Inflammatory macrophage treated with lipopolysaccharide for 4 hours (primary cell): ENCODE measurements at places on chromosomes 6 and 20.

GRCh38 chr6:102553214-102553613 lies 1159.7 kb downstream of the GRIK2 start:
- DNase-seq = no peak

DNA sequence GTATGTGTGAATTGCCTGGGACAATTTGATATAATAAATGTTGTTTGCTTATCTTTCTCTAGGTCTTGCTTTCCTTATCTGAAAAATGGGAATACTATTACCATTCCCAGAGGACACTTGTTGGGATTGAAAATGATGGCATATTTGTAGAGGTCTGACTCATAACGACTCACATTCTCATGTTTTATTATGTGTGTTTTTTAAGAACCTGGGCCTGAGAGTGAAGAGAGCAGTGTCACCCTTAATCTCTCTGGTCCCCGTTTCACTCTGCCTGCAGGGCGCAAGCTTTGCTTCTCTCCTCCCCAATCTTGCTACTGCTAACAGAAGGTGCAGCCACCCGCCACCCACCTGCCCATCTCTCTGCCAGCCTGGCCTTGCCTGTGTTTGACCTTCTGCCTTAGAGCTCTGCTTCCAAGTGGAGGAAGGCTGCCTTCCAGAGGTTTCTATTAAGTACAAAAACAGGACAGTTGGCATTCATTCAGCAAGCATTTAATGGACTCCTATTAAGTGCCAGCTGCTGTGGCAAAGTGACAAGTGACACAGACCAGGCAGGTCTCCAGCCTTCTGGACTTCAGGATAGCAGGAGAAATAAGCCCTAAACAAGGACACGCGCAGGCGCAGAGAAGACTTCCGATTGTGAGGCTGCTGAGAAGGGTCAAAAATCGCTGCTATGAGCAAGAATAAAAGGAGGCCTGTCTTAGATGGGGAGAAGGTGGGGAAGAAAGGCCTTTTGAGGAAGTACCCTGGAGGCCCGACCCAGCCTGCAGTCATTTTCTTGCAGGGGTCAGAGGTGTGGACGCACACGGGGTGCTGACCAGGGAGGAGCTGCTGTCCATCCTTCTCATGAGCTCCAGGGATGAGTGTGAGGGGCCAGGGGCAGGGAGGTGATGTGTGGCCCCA lies 112.5 kb downstream of the JPH2 start:
- no peak for DNase-seq

GRCh38 chr6:110664933-110665332 lies 150.3 kb downstream of the CDK19 start:
- peak; percentile 90 for DNase-seq

GRCh38 chr6:139654309-139654708 lies 279.9 kb upstream of the CITED2 start:
- DNase-seq = no peak

- DNase-seq = no peak
Measured at GRCh38 chr6:39508515-39508914, 186.0 kb upstream of the KCNK16 start.

- DNase-seq = no peak
Measured at GRCh38 chr6:80940976-80941375, 811.5 kb downstream of the TENT5A start.

DNA sequence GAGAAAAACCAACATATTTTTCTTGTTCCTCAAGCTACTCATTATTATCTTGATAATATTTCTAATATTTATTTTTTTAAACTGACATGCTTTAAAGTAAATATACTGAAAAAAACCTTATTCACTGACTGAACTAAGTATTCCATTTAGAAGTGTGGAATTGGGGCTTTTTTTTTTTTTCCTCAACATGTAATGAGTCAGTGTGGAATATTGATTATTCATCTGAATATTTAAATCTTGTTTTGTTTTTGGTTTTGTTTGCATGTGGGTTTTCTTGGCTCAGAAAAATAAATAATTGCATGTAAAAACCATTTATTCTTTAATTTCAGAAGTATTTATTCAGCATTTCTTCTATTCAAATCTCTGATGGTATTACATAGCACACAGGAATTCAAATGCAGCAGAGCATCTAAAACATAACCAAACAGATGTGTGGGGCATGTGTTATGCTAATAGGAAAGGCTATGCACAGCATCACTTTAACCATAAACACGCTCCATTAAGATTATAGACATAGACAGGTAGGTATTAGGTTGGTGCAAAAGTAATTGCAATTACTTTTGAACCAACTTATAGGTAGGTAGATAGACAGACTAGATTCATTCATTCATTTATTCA lies 166.5 kb downstream of the PLCB1 start:
- DNase-seq = no peak

DNA sequence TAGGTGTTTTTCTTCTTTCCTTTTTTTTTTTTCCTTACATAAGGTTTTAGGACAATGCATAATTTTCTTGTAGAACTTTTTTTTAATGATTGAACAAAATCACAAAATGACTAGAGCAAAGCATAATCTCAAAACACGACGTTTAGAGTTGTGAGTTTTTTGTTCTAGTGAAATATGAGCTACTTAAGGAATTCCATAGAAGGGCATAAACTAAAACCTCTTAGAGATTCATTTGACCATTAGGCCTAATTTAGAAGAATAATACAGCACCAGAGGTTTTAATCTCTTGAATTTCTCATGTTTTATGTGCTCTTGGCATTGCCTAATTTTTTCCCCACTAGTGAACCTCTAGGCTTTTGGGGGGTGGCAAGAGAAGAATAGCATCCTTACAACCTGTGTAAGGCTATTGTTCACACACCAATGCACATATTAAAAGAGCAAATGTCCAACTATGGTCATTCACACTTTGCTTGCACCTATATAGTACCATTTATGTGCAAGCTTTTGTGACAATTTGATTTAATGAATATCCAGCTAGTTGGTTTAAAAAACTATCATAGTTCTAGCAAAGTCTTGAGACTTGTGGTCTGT lies 44.6 kb downstream of the HMGN3 start:
- no peak for DNase-seq

GRCh38 chr6:49565855-49566254 lies 15.4 kb downstream of the C6orf141 start:
- no peak for DNase-seq
